Effector CD4-positive, alpha-beta T cell (primary cell): ENCODE measurements at places on chromosomes 5 and 9.

- DNase-seq: no peak
These were observed 691.2 kb downstream of the TLR4 start for GRCh38 chr9:118395415-118395814.

- DNase-seq: no peak
These were observed 485.2 kb upstream of the FTMT start for GRCh38 chr5:121366515-121366914.

DNA sequence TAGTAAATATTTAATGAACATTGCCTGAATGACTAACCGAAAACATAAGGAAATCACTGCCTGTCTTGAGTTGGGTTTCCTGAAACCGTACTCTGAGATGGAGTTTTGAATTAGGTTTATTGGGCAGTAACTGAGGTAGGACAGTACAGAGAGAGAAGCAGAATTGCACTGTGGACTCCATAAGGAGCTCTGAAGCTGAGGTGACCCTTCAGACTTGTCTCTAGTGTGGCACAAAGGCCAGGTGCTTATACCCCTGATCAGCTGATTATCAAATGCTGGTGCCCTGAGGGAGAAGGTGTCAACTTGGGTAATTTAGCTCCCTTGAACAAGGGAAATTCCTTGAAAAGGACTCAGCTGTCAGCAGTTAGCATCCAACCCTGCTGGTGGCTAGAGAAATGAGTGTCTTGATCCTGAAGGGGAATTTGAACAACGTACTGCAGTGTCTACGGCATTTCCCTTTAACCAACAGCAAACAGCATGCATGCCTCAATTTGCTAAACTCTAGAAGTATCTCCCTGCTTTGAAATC is 135.0 kb upstream of the SMARCA2 start:
- no peak for DNase-seq

GRCh38 chr5:156641686-156642085 is 208.4 kb upstream of the PPP1R2B start:
- DNase-seq: no peak

DNA sequence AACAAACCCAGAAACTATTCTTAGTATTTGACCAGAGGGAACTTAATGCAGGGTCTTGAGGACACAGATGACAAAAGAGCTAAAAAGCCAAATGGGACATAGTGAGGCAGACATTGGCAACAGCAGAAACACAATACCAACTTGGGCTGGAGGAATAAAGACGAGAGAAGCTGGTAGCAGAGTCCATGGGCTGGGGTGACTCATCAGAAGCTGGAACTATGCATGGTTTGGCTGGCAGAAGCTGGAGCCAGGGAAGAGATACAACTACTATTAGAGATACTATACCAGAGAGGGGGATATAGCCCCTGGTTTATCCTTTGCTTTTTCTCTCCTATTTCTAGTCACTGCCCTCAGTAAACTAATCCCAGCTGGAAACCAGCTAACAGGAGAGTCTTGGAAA is 29.2 kb upstream of the DPYSL3 start:
- DNase-seq: no peak

DNA sequence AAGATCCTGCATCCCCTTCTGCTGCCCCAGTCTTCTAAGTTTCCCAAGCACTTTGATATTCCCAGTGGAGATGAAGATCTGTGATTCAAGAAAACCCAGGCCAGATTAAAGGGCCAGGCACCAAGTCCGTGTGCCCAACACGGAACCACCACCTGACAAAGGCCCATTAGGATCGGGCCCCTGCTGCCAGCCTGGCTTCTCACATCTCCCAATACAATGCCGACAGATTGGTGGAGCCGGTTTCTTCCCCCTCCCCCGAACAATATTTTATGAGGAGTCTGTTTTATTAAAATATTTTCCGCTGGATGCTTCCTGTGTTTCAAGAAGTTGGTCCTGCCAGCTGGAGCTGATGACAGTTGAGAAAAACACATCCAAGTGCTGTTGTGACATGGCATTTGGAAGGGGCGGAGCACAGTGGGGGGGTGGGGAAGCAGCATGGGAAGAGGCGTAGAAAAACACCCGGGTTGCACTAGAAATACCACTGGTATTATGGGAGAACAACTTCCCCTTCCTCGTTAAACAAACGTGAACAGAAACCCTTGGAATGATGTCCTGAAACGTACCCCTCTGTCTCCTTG is 45.0 kb downstream of the CRB2 start:
- no peak for DNase-seq

GRCh38 chr9:92770360-92770995 is 5.8 kb upstream of the BICD2 start:
- no peak for DNase-seq

DNA sequence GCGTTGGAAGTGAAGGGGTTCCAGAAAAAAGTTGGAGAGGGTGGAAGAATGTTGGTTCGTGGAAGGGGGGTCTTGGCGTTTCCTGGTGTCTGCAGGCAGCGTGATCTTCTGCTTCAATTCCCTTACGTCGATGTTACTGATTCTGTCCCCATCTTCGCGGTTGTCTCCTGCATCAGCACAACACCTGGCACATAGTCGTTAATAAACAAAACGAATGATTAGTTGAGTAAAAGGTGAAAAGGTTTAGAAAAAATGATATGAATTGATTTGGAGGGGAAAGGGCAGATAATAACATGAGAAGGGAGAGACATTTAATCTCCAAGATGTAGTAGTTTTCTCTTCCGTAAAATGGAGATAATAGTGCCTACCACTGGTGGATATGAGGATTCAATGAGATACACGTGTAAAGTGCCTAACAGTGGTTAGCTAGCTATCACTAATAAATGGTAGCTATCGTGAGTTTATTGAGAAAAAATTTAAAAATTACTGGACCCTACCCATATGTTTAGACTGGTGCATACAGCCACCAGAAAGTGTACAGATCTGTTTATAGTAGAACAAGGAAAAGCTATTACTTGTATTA is 556 bp downstream of the MTREX start:
- no peak for DNase-seq

GRCh38 chr9:121681404-121681803 is 30.0 kb downstream of the DAB2IP start:
- DNase-seq: no peak

- no peak for DNase-seq
These were observed 1.6 kb downstream of the NINJ1 start for GRCh38 chr9:93132287-93132927.

- no peak for DNase-seq
These were observed 40.9 kb upstream of the TNC start for GRCh38 chr9:115158661-115159481.

DNA sequence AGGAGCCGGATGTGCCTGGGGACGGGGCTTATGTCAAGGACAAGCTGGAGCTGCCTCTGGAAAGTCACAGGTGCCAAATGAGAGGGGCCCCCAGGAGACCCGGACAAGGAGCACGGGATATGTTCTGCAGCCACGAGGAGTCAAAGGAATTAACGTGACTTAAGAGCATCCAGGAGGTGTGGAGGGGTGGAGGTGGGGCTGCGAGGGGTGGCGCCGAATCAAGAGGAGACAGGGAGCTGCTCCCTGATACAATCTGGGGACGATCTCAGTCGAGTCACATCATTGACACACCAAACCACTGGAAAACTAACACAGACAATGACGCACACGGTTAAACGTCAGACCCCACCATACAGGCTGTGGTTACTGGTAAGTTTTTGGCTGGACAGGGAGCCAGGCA is 10.4 kb downstream of the CCDC127 start:
- DNase-seq: no peak

DNA sequence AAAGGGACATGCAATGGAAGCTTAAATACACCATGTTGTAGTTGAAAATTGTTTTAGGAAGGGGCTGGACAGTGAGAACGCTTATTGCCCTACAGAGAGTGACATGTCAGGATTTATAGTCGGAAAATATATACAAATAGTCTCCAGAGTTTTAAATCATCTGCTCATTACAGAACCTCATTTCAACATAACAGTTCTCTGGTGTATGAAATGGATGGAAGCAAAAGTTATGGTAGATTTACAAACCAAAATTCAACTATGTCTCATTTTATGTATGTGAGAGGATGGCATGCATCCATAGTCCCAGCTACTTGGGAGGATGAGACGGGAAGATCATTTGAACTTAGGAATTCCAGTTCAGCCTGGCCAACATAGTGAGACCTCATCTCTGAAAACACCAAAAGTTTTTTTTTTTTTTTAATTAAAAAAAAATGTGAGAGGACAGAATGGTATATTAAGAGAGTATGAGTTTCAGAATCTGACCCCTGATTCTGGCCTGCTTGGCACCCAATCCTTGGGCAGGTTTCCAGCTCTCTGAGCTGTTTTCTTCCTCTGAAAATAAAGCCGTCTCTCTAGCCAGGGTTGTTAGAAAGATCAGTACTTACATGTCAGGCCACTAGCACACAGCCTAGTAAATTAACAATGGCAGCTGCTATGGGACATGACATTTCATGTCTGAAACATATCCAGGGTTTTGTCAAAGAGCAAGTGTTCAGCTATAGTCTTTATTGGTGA is 40.1 kb downstream of the IQGAP2 start:
- DNase-seq: no peak

GRCh38 chr5:169567079-169567478 is 16.5 kb upstream of the SPDL1 start:
- DNase-seq: no peak

DNA sequence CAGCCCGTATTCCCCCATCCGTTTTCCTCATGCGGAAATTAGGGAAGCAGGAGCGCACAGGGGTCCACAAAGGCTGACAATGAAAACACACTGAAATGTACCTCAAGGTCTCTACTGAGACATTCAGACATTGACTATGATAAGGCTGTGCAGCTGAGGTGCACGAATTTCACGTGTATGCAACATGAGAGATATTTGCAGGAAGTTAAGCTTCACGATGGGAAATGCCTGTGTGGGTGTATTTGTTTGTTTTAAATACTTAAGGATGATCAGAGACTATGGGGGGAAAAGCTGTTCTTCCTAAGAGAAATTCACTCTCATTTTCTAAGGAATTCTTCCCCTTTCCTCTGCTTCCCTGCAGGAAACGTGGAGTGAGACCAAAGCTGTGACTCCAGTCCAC is 2.6 kb upstream of the SPATA31E1 start:
- no peak for DNase-seq
